ENCODE measurements at places on chromosomes 4 and X. TPM values are rescaled to one million over a fixed set of nuclear protein-coding genes. Genes with fewer than 3 reads are reported as not detected.

Gene OR13H1
- not detected for total RNA-seq

Gene SYTL4
- total RNA-seq, result 3.0 TPM

Gene LUZP4
- total RNA-seq, result not detected

Gene TACC3
- total RNA-seq, result 13.1 TPM

Gene SLC6A8
- 22.5 TPM for total RNA-seq

Gene WDR19
- total RNA-seq, result 49.1 TPM

Gene ERAS
- total RNA-seq, result not detected

Gene BTC
- total RNA-seq, result 2.8 TPM

Gene PYURF
- total RNA-seq, result 81.6 TPM

Gene NXF2B
- not detected for total RNA-seq

Gene RELL1
- total RNA-seq, result 53.5 TPM
